ENCODE measurements at places on chromosomes 16 and 17. TPM values are rescaled to one million over a fixed set of nuclear protein-coding genes. Genes with fewer than 3 reads are reported as not detected.
A peak's percentile ranks its signal among the peaks of the same experiment; 100 is the strongest.

GRCh38 chr17:17067257-17067656, 25.0 kb downstream of the MPRIP start:
- no peak overlapping the region for H3K27ac ChIP-seq
- DNase-seq: no peak
- no peak overlapping the region for H3K4me3 ChIP-seq
- H3K36me3 ChIP-seq: no peaks in the 10 kb centered on the region

ST6GALNAC2 gene
- total RNA-seq: 6.0 TPM

- no peak overlapping the region for H3K27ac ChIP-seq
- no peak for DNase-seq
- peaks cover 39% of the 10 kb centered on the region for H3K27me3 ChIP-seq
- no peaks in the 10 kb centered on the region for H3K4me1 ChIP-seq
These were observed 141.7 kb downstream of the MRM1 start for GRCh38 chr17:36743130-36743529.

GRCh38 chr17:21213638-21214014, 335 bp downstream of the TMEM11 start:
- H3K4me3 ChIP-seq: peak overlapping the region; percentile 100
- H3K36me3 ChIP-seq: no peaks in the 10 kb centered on the region
- H3K4me1 ChIP-seq: peaks cover 41% of the 10 kb centered on the region
- H3K27me3 ChIP-seq: no peaks in the 10 kb centered on the region
- peak; percentile 25 for DNase-seq
- peak overlapping the region; percentile 87 for H3K27ac ChIP-seq

EFNB3 gene
- total RNA-seq: 0.42 TPM

DNA sequence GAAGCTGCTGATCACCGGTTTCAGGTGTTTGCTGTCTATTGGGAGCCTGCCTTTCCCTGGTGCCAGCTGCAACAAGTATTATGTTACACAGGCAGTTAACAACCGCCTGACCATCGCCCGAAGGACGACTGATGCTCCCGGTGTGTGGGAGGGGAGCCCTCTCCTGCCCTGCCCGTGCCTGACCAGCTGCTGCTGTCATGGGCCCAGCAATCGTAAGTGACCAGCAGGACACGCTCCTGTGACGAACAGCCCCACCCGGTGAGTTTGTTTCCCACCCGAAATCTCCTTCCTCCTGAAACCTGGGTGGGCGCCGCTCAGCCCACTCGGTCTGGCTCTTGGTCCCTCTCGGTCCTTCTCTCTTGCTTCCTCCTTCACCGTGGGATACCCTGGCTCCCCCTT, 17.9 kb upstream of the UBE2I start:
- peaks cover 70% of the 10 kb centered on the region for H3K27me3 ChIP-seq
- no peaks in the 10 kb centered on the region for H3K4me1 ChIP-seq
- no peaks in the 10 kb centered on the region for H3K36me3 ChIP-seq

All from heart right ventricle (tissue), 16 donors.